Esophagus muscularis mucosa (tissue), 4 donors: ENCODE measurements at places on chromosomes 11 and 22. TPM values are rescaled to one million over a fixed set of nuclear protein-coding genes. Genes with fewer than 3 reads are reported as not detected.

The TSSK2 gene
- not detected for total RNA-seq

The OR8D1 gene
- not detected for total RNA-seq

The THOC5 gene
- 44.9 TPM for total RNA-seq

The SPI1 gene
- total RNA-seq: 34.6 TPM

The ADAMTS8 gene
- total RNA-seq: 23.5 TPM
